NCI-H524 (cell line): ENCODE measurements at places on chromosomes 7 and 10.

GRCh38 chr10:70578371-70578947 is 24.1 kb downstream of the PRF1 start:
- DNase-seq, result no peak

GRCh38 chr10:69757553-69758309 is 44.0 kb upstream of the COL13A1 start:
- DNase-seq, result no peak

GRCh38 chr10:132027423-132027983 is 38.2 kb upstream of the JAKMIP3 start:
- no peak for DNase-seq

DNA sequence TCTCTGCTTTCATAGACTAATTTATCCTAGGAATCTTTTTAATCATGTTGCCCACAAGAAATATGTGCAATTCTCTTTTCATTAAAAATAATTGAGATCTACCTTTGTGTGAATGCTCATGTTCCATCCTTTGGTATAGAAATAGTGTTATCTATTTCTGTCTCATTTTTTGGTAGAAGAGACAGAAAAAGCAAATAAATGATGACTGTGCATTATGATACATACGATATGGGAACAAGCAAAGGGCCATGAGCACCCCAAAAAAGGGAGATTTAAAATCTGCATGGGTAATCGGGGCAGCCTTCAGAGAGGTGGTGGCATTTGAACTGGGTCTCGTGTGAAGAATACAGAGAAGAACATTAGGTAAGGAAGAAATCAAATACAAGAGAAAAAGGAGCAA is 1197.5 kb upstream of the AUTS2 start:
- DNase-seq, result no peak

- no peak for DNase-seq
Measured at GRCh38 chr10:75538144-75538543, 106.7 kb downstream of the LRMDA start.

DNA sequence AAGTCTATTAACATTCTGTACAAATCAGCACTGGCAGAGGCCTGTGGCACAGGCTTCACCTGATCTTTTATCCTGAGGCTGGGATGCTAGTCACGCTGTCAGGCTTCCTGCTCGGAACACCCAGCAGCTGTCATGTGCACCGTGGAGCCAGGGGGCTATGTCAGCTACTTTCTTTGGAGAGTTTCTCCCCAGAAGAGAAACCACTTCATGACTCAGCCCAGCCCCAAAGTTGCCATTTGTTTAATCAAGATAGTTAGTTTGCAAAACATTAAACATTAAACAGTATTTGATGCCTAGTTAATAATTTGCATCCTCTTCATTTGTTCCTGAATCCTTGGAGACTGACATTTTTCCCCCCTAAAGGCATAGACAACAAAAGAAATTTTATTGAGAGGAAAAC is at the start of gene HABP2:
TSS of gene HABP2 (plus strand) at position 353 of the 400 bp plus-strand sequence. CDS start 69 bp downstream, outside the sequence.
- DNase-seq, result no peak
